ENCODE measurements at places on chromosomes 7 and 10. TPM values are rescaled to one million over a fixed set of nuclear protein-coding genes. Genes with fewer than 3 reads are reported as not detected.

- no peak for DNase-seq
Measured at GRCh38 chr7:36684954-36685353, 39.3 kb downstream of the AOAH start.

CHAT gene
- not detected for total RNA-seq

DOCK1 gene
- total RNA-seq: 79.2 TPM

ADAM8 gene
- total RNA-seq: under 0.01 TPM

MUC12 gene
- total RNA-seq: not detected

DNA sequence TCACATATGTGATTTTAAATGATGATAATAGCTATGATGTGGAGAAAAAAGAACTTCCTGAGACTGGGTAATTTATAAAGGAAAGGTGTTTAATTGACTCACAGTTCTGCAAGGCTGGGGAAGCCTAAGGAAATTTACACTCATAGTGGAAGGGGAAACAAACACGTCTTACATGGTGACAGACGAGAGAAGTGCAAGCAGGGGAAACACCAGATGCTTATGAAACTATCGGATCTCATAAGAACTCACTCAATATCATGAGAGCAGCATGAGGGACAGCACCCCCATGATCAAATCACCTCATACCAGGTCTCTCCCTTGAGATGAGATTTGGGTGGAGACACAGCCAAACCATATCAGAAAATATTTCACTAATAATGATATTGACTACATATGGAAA is 4.1 kb upstream of the LIPN start:
- DNase-seq: no peak

DNA sequence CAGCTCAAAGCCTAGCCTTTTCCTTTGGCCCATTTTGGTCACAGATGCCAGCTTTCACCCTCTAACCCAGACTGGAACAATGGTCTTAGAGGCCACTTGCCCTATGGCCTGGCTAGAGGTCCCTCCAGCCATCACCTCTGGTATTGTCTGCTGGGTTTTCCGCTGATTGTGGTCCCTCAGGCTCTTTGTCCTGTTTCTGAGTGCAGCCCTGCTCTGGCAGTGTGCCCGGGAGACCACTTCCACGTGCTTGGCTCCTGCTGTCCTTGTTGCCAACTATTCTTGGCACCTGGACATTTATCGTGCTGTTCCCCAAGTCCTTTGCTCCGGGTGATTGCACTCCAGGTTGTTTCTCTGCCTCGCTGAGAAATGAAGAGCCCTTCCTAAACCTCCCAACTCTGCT is 53.3 kb upstream of the FAM180A start:
- DNase-seq: no peak

PRSS37 gene
- not detected for total RNA-seq

- peak; percentile 32 for DNase-seq
Measured at GRCh38 chr7:80277434-80278427, 143.1 kb downstream of the GNAI1 start.

CD36 gene
- 0.54 TPM for total RNA-seq

GRCh38 chr7:18400275-18400674 is 95.3 kb upstream of the HDAC9 start:
- no peak for DNase-seq
